ENCODE measurements at places on chromosomes 12 and 14. TPM values are rescaled to one million over a fixed set of nuclear protein-coding genes. Genes with fewer than 3 reads are reported as not detected.

- no peak for DNase-seq
Observed at GRCh38 chr14:97726676-97727075, 929.5 kb downstream of the VRK1 start.

The SCNN1A gene
- total RNA-seq: 16.8 TPM

DNA sequence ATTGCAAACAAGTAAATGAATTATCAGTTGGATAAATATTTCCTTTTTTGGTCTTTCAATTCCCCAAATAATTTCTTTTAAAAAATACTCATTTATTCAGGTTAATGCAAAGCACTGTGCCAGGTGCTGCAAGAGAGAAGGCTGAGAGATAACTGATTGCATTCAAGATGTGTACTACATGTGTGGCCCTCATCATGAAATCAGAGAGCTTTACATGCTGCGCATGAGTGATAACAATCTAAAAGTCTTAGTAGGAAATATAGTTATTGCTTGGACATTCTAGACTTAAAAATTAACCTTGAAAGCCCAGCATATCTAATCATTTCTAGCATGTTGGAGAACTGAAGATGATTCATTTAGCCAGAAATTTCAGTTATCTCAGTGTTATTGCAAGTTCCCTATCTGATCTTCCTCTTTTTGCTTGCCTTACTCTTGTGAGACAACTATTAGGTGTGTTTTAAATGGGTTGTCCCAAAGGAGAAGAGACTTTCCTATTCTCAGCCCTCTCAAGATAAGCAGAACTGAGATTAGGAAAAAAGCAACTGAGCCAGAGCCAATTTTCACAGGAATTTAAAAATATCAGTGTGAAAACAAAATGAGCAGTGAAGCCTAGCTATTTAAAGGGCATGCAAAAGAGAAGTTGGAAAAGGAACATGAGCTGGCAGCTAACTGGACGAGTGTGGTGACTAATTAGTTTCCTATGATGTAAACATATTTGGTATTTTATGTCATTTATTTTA is 60.9 kb downstream of the PLEKHA5 start:
- no peak for DNase-seq

The SPATA7 gene
- 18.1 TPM for total RNA-seq

- DNase-seq: no peak
Observed at GRCh38 chr14:99803803-99804202, 10.6 kb downstream of the EML1 start.

The P2RX2 gene
- total RNA-seq: not detected

DNA sequence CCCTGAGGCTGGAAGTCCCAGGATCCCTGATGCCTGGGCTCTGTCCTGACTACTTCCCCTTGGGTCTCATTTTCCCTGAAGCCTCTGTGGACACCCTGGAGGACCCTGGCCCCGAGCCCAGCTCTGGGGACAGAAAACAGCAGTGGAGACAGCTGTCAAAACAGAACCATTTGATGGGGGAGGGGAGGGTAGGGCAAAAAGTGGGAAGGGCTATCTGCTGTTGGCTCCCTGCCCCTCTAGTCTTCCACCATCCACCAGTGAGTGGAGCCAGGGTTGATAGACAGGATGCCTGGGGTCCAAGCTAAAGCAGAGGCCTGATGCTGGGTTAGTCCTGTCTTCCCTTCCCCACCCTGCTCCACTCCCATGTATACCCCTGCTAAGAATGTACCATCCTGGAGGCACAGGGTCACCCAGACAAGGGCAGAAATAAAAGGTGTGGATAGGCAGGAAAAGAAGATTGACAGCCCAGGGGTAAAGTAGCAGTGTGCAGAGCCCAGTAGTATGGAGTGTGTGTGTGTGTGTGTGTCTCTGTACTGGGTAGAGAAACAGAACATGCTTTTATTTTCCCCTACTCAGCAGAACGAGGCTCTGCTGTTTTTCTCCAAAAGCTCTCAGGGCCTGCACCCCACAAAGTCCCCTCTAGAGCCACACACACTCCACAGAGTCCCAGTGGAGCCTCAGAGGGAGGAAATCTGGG is 9.8 kb downstream of the ZNF385A start:
- DNase-seq: no peak

The CLEC6A gene
- not detected for total RNA-seq

DNA sequence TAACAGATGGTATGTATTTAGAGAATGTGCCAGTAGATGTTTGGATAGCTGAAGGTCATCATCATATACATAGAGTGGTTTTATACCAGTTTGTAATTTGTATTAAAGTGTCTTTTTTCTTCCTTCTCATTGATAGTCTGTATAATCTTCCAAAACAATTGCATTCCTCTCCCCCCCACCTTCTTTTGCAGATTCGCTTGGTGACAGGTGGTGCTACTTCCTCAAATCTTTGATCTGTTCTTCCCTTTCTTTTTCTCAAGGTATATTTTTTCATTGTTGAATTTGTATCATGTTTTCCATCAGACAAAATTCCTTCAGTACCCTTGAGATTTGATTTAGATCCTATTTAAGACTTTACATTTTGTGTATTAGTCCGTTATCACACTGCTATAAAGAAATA is 15.0 kb downstream of the TBC1D15 start:
- no peak for DNase-seq
